ENCODE measurements at places on chromosomes 2 and 18. TPM values are rescaled to one million over a fixed set of nuclear protein-coding genes. Genes with fewer than 3 reads are reported as not detected.

The PRLH gene
- total RNA-seq, result not detected

The HOXD9 gene
- total RNA-seq, result not detected

The GNAL gene
- 3.6 TPM for total RNA-seq

The GCKR gene
- not detected for total RNA-seq

The CD8B2 gene
- 0.15 TPM for total RNA-seq

The SULT6B1 gene
- total RNA-seq, result not detected

The CDK5R2 gene
- total RNA-seq, result not detected

The SERPINB12 gene
- total RNA-seq, result not detected

The GRHL1 gene
- total RNA-seq, result 1.8 TPM

The SERPINB7 gene
- not detected for total RNA-seq

The NT5DC4 gene
- not detected for total RNA-seq

The TRIM43 gene
- not detected for total RNA-seq

The SLC30A3 gene
- 0.68 TPM for total RNA-seq

Data from T-helper 1 cell treated with Interleukin-12 subunit alpha and Interleukin-12 subunit beta and Interleukin-4 antibody, amounts not matched to agents 30 ng/mL and 1 ng/mL, for 36 hours (primary cell).